Endothelial cell of coronary artery (primary cell): ENCODE measurements at places on chromosomes 12 and 14. TPM values are rescaled to one million over a fixed set of nuclear protein-coding genes. Genes with fewer than 3 reads are reported as not detected.

CD163L1 gene
- total RNA-seq = 2.6 and 3.8 TPM in 2 replicates

PTGR2 gene
- 1.2 and 4.2 TPM in 2 replicates for total RNA-seq

HOXC12 gene
- total RNA-seq = not detected in 2 replicates

HCAR1 gene
- under 0.01 TPM in 2 replicates for total RNA-seq

MORN3 gene
- 0.28 and 1.1 TPM in 2 replicates for total RNA-seq

RAD9B gene
- total RNA-seq = 0.38 and 0.45 TPM in 2 replicates

ST8SIA1 gene
- 0.09 TPM in 2 replicates for total RNA-seq

ZDHHC17 gene
- total RNA-seq = 45.4 and 67.3 TPM in 2 replicates

DEGS2 gene
- 0.09 TPM in 1 of 2 replicates, not detected in the other for total RNA-seq

OLR1 gene
- total RNA-seq = not detected in 2 replicates

LALBA gene
- not detected in 2 replicates for total RNA-seq

CACNA2D4 gene
- 0.81 and 0.94 TPM in 2 replicates for total RNA-seq

PTPRR gene
- total RNA-seq = 0.99 and 3.2 TPM in 2 replicates

PPP1CC gene
- 94.5 and 124 TPM in 2 replicates for total RNA-seq

LGR5 gene
- not detected in 2 replicates for total RNA-seq

KLHL33 gene
- not detected in 2 replicates for total RNA-seq

BCAT1 gene
- 118 and 160 TPM in 2 replicates for total RNA-seq

IQSEC3 gene
- total RNA-seq = not detected in 2 replicates

KCNC2 gene
- not detected in 2 replicates for total RNA-seq

TBX3 gene
- 0.63 and 3.2 TPM in 2 replicates for total RNA-seq

LTB4R2 gene
- 2.9 and 5.6 TPM in 2 replicates for total RNA-seq

LHX5 gene
- total RNA-seq = not detected in 2 replicates

PTPRQ gene
- 0.28 TPM in 1 of 2 replicates, not detected in the other for total RNA-seq

AMHR2 gene
- total RNA-seq = 0.09 TPM in 1 of 2 replicates, not detected in the other

MYRFL gene
- under 0.01 and 0.09 TPM in 2 replicates for total RNA-seq

PLCZ1 gene
- 0.18 TPM in 1 of 2 replicates, not detected in the other for total RNA-seq

LMNTD1 gene
- 0.45 TPM in 1 of 2 replicates, not detected in the other for total RNA-seq

CLEC9A gene
- not detected in 2 replicates for total RNA-seq

TSPAN19 gene
- 0.09 TPM in 1 of 2 replicates, not detected in the other for total RNA-seq

CISTR gene
- not detected in 2 replicates for total RNA-seq

PPFIA2 gene
- total RNA-seq = not detected in 2 replicates

PAX9 gene
- total RNA-seq = not detected in 2 replicates

HOXC6 gene
- 0.66 TPM in 1 of 2 replicates, not detected in the other for total RNA-seq

MLH3 gene
- total RNA-seq = 12.8 and 21.7 TPM in 2 replicates

MYO1H gene
- total RNA-seq = not detected in 2 replicates
